ENCODE measurements at places on chromosomes 1 and 21. TPM values are rescaled to one million over a fixed set of nuclear protein-coding genes. Genes with fewer than 3 reads are reported as not detected.

RBM11 gene
- not detected for total RNA-seq

GBP5 gene
- total RNA-seq = not detected

ALPL gene
- total RNA-seq = 0.31 TPM

GBP6 gene
- total RNA-seq = not detected

ACADM gene
- total RNA-seq = 28.5 TPM

FMN2 gene
- total RNA-seq = 5.8 TPM

Measured in A549 treated with DMSO at 1 μM for 4 hours (cell line).